Esophagus muscularis mucosa (tissue), 4 donors: ENCODE measurements at places on chromosomes 16 and 17. TPM values are rescaled to one million over a fixed set of nuclear protein-coding genes. Genes with fewer than 3 reads are reported as not detected.

DNA sequence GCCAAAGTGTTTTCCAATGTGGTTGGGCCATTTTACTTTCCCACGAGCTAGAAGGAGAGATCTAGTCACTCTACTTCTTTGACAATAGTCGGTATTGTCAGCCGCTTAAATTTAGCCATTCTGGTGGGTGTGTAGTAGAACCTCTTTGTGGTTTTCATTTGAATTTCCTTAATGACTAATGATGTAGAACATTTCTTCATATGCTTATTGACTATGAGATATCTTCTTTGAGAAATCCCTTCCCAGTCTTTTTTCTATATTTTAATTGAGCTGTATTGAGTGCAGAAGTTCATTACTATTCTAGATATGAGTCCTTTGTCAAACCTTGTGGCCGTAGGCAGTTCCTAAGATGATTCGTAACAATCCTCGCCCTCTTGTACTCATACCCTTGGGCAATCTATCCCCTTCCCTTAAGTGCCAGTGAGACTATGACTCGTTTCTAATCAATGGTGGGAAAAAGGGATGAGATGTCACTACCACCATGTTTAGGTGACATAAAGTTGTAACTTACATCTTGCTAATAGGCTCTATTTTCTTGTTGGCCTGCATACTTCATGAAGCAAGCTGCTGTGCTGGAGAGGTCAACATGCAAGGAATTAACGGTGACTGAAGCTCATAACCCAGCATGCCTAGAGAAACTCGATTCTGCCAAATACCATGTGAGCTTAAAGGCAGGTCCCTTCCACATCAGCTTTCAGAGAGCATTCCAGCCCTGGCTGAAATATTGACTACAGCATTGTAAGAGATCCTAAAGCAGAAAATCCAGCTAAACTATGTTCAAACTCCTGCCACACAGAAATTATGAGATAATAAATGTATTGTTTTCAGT is 817.9 kb upstream of the SOX9 start:
- DNase-seq, result no peak
- no peaks in the 10 kb centered on the region for H3K4me1 ChIP-seq
- H3K27ac ChIP-seq, result no peak overlapping the region

Gene ZPBP2
- total RNA-seq, result not detected

GRCh38 chr16:66207883-66208265 is 158.6 kb upstream of the CDH5 start:
- H3K36me3 ChIP-seq, result no peaks in the 10 kb centered on the region
- DNase-seq, result peak; percentile 50
- H3K4me3 ChIP-seq, result no peak overlapping the region
- H3K27me3 ChIP-seq, result no peaks in the 10 kb centered on the region

- peaks cover 36% of the 10 kb centered on the region for H3K36me3 ChIP-seq
- H3K27me3 ChIP-seq, result no peaks in the 10 kb centered on the region
- H3K4me1 ChIP-seq, result peaks cover 23% of the 10 kb centered on the region
- no peak overlapping the region for H3K4me3 ChIP-seq
- DNase-seq, result no peak
Observed at GRCh38 chr17:80104956-80105375, 3.6 kb downstream of the GAA start.

- no peak overlapping the region for H3K27ac ChIP-seq
- H3K4me3 ChIP-seq, result no peak overlapping the region
- DNase-seq, result no peak
- H3K27me3 ChIP-seq, result no peaks in the 10 kb centered on the region
- peaks cover 28% of the 10 kb centered on the region for H3K4me1 ChIP-seq
- no peaks in the 10 kb centered on the region for H3K36me3 ChIP-seq
Observed at GRCh38 chr17:57550016-57550415, 195.1 kb downstream of the CCDC182 start.

Gene ADAP2
- 14.1 TPM for total RNA-seq

- no peaks in the 10 kb centered on the region for H3K36me3 ChIP-seq
- H3K27ac ChIP-seq, result no peak overlapping the region
Observed at GRCh38 chr17:74123866-74124444, 79.5 kb upstream of the RPL38 start.

DNA sequence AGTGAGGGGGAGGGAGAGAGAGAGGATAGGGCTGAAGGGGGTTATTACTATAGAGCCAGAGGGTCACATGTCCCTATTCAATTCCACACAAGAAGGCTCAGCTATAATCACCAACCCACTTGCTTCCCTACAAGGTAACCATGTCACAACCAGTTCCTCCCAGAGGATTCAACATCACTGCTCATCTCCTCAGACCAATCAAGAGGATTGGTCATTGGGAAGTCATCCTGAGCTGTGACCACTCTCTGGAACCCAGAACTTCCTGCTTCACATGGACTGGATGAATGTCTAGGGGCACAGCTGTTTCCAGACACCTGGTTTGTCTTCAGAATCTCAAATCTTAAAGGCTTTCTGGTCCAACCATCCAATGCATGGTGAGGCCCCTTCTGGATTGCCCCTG is 154.9 kb upstream of the SDK2 start:
- no peak overlapping the region for H3K27ac ChIP-seq
- H3K4me1 ChIP-seq, result no peaks in the 10 kb centered on the region
- H3K4me3 ChIP-seq, result no peak overlapping the region
- no peaks in the 10 kb centered on the region for H3K27me3 ChIP-seq
- DNase-seq, result no peak

DNA sequence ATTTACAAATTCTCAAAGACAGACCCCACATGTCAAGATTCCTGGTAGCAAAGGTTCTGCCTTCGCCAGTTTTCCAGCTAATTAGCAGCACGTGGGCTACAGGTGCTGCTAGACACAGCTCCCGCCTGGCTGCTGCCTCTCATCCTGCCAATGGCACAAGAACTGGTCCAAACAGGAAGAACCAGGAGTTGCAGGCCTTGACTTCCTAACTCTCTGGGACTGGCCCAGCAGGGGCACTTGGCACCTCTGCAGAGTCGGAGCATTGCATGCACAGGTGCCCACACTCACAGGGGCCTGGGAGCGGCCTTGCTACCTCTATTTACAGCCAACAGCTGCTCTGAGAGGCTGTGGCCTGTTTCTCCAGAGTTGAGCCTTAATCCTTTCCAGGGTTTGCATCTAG is 39.6 kb downstream of the TK2 start:
- H3K36me3 ChIP-seq, result peaks cover 58% of the 10 kb centered on the region
- H3K4me3 ChIP-seq, result no peak overlapping the region
- H3K27ac ChIP-seq, result no peak overlapping the region
- peaks cover 55% of the 10 kb centered on the region for H3K4me1 ChIP-seq
- DNase-seq, result no peak
- H3K27me3 ChIP-seq, result no peaks in the 10 kb centered on the region

- peaks cover 57% of the 10 kb centered on the region for H3K4me1 ChIP-seq
- DNase-seq, result no peak
- H3K36me3 ChIP-seq, result peaks cover 36% of the 10 kb centered on the region
- no peak overlapping the region for H3K27ac ChIP-seq
Observed at GRCh38 chr16:67195676-67196075, 3.3 kb upstream of the ELMO3 start.

GRCh38 chr17:7147772-7148171 is 31.4 kb downstream of the ASGR1 start:
- H3K27me3 ChIP-seq, result no peaks in the 10 kb centered on the region
- H3K27ac ChIP-seq, result no peak overlapping the region
- no peaks in the 10 kb centered on the region for H3K4me1 ChIP-seq
- no peak overlapping the region for H3K4me3 ChIP-seq
- DNase-seq, result no peak
